CD4-positive, alpha-beta T cell treated with Interleukin-17A for 1 hour (primary cell): ENCODE measurements at places on chromosomes 5 and 9.

DNA sequence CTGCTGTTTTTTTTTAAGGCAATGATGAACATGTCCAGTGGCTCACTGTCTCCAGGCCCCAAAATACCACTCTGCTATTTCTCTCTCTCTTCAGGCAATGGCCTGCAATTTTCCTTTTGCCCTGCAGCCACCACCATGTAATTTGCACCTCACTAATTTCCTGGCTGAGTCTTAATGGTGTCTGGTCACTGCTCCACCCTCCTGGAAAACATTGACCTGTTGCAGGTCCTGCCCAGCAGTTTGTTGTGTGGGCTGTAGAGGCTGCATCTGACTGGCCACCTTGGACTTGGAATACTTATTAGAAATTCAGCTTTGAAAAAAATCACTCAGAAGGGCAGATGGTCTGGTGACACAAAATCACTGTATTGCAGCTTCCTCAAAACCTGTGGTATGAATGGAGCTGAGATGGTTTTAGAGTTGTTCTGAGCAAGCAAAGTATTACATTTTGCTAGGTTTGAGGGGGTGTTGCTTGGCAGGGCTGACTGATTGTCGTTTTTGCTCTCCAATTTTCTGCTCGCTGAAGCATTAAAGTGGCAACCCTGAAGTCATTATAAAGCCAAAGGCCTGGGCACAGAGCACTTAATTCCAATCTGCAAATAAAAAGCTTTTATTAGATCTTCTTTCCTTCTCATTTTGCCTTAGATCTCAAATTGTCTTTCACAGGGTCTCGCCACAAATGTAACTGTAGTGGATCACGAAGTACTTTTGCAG is 134.8 kb downstream of the TMEM174 start:
- no peak for DNase-seq

- DNase-seq: no peak
Observed at GRCh38 chr9:16720386-16720785, 150.1 kb downstream of the BNC2 start.

DNA sequence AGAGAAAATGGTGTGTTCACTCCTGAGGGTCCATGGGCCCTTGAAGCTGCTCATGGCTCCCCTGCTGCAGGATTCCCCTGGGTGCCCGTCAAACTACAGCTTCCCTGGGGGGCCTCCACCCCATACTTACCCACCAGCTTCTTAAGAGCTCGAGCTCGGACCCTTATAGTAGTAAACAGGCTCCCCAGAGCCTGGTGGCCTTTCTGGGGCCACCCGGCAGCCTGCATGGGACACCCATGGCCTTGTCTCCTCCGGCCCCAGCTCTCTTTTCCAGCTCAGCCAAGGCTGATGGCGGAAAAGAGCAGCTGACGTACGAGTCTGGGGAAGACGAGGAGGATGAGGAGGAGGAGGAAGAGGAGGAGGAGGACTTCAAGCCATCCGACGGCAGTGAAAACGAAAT is 4.2 kb upstream of the CEL start:
- DNase-seq: no peak

GRCh38 chr5:101811466-101811865 is 484.6 kb downstream of the SLCO4C1 start:
- no peak for DNase-seq

- DNase-seq: no peak
Observed at GRCh38 chr5:135587721-135588663, 9.2 kb upstream of the CXCL14 start.

DNA sequence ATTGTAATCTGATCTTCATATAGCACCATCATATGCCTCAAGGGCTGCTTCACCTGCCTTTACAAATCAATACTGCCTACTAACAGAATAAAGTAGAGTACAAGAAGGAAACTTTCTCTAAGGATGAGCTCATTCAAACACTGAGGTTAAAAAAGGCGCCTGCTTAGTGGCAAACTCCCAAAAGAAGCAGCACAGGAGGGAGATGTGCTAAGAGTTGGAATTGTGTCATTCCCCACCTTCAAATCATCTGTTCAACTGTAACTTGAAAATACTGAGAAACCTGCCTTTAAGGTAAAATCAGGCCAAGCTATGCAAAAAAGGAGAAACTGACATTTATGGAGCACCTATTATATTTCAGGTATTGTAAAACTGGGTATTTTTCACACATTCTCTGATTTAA is 560.6 kb downstream of the PTPRD start:
- DNase-seq: no peak

- no peak for DNase-seq
Observed at GRCh38 chr9:133202688-133203453, 6.2 kb downstream of the OBP2B start.

DNA sequence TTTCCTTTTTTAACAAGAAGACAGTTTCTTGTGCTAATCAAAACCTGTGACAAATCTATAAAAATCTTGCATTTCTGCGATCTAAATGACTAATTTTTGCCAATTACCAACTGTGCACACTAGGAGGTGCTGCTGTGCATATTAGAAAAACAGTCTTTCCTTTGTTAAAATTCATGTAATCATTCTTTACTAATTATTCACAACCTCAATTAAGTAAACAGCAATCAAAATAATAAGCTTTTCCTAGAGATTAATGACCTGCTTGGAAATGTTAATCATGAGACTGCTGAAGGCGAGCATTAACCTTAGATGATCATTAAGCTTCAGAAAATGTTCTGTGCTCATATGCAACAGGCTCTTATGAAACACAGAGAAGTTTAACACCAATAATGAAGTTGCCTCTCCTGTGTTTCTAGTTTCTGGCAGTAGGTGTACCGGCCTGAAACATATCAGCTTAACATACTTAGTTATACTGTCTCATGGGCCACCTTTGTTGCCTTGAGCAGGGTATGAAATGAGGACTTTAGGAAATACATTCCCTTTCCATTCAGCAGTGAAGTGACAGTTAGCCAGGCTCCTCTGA is 17.7 kb downstream of the RFESD start:
- peak; percentile 59 for DNase-seq

GRCh38 chr5:44727100-44727499 is 81.6 kb upstream of the MRPS30 start:
- DNase-seq: no peak

GRCh38 chr9:124779368-124780059 is 2.6 kb downstream of the OLFML2A start:
- no peak for DNase-seq

- DNase-seq: peak; percentile 62
Observed at GRCh38 chr9:94668928-94669729, 29.8 kb upstream of the FBP1 start.

- no peak for DNase-seq
Observed at GRCh38 chr9:96612105-96612965, 7.3 kb downstream of the CDC14B start.

DNA sequence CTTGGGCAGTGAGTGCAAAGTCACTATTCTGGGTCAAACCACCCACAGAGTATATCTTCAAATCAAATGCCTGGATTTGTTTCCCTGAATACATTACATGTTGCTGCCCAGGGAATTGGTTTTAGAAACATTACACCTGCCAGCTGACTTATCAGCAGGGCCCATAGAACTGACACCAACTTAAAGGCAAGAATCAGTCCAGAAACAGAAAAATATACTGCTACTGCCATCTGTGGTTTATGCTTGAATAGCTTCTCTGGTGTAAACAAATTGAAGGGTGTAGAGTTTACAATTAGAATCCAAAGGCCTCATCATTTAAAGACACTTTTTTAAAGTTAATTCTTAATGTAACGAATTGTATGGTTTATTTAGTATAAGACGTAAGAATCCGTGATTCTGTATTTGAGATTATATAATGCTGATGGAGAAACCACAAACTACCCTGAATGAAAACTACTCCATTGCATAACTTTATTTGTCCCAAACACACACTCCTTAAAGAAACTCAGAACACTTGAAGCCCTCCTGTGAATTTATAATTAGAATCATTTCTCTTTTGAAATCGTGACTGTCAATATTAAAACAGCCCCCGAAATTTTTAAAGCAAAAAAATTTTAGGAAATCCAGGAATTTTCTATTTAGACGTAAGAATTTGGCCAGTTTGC is 6.2 kb downstream of the NR6A1 start:
- DNase-seq: no peak

GRCh38 chr5:142306077-142306502 is 18.7 kb downstream of the SPRY4 start:
- DNase-seq: no peak

- no peak for DNase-seq
Observed at GRCh38 chr9:2622461-2623287, 1.1 kb downstream of the VLDLR start.

- no peak for DNase-seq
Observed at GRCh38 chr9:80498001-80498555, 926.3 kb downstream of the TLE4 start.

GRCh38 chr5:175696139-175696854 is 38.4 kb downstream of the HRH2 start:
- DNase-seq: peak; percentile 72

GRCh38 chr9:15222313-15222712 is 84.7 kb downstream of the TTC39B start:
- no peak for DNase-seq

DNA sequence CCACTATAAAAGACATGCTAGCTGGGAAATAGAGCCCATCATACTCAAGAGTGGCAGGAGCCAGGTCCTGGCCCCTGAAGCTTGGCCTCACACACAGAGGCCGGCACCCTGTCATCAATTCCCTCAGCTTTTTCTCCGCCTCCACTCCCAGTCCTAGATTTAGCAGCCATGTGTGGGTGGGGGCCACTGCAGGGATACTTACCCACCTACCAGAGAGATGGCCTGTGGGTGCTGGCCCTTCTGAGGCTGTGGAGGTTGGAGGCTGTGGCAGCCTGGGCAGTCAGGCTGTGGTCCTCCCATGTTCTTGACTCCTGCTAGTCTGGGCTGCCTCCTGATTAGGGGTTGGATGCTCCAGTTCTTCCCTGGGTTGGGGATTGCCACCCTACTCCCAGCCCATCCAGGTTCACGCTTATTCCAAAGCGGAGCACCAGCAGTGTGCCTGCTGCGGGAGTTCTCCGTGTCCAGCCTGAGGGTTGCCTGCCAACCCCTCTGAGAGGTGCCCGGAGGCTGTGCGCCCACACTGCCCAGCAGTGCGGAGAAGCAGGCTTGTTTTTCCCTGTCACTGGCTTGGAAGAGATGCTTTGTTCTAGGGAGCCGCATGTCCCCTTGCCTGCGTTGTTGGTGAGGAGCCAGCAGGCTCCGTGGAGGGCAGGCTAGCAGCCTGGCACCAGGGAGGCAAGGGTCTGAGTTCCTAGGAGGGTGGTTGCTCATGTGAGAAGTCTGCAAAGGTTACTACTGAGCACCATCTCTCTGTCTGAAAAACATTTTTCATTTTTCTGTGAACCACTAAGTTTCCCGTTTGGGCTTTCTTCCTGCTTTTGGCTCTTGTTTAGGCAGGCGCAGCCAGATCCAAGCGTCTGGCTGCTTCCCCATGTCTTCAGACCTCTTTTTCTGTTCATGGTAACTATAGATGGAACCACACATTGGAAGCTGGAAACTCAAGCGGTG is 7.5 kb downstream of the SLC22A5 start:
- no peak for DNase-seq

DNA sequence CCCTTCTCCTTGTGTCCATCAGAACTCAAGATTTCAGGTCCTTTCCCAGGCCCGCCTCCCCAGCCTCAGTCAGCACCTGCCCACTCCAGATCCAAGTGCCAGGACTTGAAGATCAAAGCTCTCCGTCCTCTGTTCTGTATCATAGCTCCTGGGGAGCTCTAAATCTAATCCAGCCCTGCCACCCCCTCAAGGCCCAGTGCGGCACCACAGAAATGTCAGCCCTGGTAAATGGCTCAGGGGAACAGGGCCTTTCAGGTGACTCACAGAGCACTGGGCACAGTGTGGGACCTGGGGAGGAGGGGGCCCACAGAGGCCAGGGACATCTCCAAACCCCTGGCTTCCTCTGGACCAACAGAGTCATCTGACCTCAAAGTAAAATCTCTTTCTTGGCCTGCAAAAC is 6.0 kb downstream of the CSF2 start:
- DNase-seq: no peak

- no peak for DNase-seq
Observed at GRCh38 chr9:3419893-3420292, 105.9 kb downstream of the RFX3 start.

DNA sequence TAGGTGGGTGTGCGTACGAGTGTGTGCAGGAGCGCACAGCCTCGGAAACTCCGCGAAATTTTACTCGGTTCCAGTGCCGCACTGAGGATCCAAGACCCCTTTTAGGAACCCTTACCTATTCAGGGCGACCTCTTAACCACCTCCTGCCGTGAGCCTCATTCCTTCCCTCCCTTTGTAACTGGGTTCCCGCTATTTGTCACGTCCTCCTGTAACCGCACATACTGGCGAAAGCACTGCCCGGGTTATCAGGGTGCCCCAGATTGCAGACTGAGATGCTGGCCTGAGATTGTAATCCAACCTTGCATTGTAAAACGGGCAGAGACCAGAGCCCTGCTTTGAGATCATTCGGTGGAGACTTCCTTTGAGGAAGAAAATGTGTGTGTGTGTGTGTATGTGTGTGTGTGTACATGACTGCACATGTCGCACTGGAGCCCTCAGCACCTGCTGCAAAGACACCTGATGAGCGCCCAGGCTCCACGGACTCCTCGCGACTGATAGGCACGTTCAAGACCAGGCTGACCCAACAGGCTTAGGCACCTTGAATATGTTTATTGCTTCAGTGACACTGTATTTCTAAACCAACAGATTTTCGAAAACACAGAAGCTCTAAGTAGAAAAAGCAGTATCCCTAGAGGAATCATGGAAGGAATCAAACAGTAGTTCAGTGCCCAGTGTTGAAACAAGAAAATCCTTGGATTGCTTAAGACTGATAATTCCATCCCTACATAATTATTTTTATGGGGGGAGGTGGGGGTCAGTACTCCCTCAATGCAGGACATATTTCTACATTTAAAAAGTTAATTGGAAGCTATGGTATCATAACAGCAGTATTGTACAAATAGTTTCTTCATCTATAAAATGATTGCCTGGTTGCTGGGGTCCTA is 86.5 kb upstream of the TNFAIP8 start:
- peak; percentile 60 for DNase-seq

DNA sequence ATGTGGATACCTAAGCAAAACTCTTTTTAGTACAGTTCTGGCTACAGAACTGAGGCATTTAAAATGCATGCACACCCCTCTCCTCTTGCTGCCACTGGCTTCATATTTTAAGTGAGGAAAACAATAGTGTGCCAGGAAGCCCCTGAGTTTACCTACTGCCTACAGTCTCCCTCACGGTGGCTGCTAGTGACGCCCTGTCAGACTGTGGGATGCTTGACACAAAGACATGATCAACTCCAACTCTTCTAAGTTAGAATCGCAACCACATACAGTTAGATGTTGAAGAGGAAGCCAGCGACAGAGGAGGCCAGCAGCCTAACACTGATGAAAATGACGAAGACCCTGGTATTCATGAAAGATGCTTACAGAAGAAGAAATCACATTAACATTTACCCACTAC is 1.3 kb downstream of the SEC16A start:
- DNase-seq: peak; percentile 16

GRCh38 chr9:96417051-96417586 is 1.1 kb downstream of the ZNF367 start:
- peak; percentile 92 for DNase-seq

- DNase-seq: no peak
Observed at GRCh38 chr9:35001803-35002502, 12.4 kb downstream of the DNAJB5 start.

- DNase-seq: no peak
Observed at GRCh38 chr9:21906881-21907280, 87.3 kb downstream of the CDKN2A start.
